ENCODE measurements at places on chromosomes 16 and 17.

- peak; percentile 33 for DNase-seq
These were observed 246.2 kb downstream of the KATNIP start for GRCh38 chr16:27795992-27796614.

DNA sequence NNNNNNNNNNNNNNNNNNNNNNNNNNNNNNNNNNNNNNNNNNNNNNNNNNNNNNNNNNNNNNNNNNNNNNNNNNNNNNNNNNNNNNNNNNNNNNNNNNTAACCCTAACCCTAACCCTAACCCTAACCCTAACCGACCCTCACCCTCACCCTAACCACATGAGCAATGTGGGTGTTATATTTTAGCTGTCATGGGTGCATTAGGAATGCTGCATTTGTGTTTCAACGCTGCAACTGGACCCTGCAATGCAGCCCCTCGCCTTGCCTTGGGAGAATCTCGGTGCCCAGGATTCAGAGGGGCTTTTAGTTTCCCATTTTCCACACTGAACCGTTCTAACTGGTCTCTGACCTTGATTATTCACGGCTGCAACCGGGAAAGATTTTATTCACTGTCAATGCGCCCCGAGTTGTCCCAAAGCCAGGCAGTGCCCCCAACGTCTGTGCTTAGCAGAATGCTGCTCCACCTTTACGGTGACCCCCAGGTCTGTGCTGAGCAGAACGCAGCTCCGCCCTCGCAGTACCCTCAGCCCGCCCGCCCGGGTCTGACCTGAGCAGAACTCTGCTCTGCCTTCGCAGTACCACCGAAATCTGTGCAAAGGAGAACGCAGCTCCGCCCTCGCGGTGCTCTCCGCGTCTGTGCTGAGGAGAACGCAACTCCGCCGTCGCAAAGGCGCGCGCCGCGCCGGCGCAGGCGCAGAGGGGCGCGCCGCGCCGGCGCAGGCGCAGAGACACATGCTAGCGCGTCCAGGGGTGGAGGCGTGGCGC is 43.3 kb downstream of the POLR3K start:
- no peak for DNase-seq

DNA sequence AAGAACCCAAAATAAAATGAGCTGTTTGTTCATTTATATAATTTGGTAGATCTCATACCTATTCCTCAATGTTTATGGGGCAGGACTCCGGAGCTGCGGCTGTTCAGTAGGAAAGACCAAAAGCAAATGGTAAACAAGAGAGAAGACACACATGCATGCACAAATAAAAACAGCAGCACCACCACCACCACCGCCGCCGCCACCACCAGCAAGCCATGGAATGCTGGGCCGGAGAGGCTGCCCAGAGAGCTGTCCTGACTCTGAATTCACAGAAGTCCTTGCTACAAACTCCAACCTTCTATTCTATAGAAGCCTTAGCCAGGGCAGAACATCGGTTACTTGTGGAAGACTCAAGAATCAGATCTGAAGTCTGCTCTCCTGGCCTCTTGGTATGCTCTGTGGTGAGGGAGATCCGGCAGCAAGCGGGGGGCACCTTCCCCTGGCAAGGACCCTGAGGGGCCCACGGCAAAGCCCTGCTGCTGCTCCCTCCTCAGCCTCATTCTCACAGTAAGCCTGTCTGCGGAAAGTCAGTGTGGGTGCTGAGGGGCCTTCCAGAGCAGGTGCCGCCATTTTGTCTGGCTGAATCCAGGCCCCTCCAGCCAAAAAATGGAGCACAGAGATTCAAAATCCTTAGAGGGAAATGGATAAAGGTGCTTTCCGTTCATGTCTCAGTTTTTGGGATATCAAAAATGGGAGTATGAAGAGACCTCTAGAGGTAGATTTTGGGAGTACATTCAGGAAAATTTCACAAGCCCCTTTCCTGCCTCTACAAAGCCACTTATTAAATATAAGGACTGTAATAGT is 6.4 kb upstream of the FOXJ1 start:
- no peak for DNase-seq

DNA sequence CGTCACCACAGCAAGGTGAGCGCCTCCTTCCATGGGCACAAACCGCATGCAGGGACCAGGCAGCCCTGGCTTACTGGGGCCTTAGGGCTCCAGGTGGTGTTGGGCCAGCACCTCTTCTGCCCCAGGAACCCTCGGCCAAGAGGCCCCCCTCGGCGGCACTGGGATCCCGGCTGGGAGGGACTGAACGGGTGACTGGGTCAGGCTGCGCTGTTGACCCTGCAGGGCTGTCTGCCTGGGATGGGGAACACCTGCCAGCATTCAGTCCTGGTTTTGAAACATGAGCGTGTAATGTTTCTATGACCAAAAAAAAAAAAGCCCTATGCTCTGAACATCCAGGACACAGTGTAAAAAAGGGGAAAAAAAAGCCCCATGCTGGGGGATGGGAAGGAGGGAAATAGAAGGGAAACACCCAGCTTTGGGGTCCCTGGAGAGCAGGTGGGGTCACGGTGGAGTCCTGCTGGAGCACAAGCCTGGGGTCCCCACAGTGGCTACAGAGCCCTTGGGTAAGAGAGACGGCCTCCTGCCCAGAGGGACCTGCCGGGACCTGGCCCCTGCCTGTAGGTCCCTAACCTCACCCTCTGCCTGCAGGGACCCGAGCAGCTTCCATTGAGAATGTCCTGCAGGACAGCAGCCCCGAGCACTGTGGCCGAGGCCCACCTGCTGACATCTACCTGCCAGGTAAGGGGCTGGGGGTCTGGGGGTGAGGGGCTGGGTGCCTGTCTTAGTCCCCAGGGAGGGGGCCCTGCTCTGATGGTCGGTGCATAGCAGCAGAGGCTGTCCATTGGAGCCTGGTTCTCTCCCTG is 9.9 kb upstream of the NUDT16L1 start:
- DNase-seq: no peak

- DNase-seq: no peak
These were observed 568.6 kb upstream of the KIF2B start for GRCh38 chr17:53253956-53254597.

GRCh38 chr16:24522751-24523150 is 16.6 kb upstream of the RBBP6 start:
- no peak for DNase-seq

DNA sequence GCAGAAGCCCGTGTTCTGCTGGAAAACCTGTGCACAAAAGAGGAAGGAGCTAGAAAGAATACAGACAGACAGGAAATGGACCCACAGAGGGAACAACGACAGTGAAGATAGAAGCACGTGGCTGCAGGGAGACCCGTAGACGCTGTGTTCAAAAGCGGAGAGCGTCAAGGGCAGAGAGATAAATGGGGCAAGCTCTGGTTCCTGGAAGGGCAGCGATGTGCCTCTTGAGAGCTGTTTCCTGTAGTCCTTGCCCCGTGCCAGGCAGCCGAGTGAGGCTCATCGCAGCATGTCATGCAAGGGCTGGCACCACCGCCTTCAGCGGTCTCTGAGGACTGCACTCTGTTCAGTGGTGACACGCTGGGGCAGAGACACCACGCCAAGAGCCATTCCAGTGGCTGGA is 43.6 kb upstream of the CACNG5 start:
- no peak for DNase-seq

GRCh38 chr17:42337442-42337841 is 49.1 kb downstream of the STAT5A start:
- no peak for DNase-seq

DNA sequence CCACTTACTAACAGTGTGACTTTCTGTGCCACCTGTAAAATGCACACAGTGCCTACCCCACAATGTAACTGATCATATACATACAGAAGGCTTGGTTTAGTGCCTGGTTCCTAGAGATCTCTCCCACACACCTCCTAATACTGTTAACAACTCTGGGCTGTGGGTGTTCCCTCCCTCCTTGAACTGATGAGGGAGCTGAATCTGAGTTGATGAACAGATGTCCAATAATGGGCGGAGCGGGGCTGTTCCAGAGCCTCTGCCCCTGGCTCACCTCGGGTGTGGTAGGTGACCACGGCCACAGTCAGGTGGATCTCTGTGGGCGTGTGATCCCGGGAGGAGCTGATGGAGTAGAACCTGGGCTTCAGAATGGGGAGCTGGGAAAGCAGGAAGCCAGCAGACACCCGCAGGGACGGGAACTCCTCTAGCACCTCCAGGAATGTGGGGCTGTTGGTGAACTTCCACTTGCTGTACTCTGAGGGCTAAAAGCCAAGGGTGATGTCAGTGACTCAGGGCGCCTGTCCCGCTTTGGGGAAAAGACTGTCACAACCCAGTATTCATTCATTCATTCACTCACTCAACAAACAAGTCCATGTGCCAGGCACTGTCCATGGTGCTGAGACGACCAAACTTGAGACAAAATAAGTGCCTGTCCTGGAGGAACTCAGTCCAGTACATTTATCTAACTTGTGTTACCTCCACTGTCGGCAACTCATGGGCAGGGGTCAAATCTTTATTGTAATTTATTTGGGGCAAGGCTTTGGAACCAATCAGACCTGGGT is 37.6 kb downstream of the NOS2 start:
- DNase-seq: no peak

GRCh38 chr17:57993471-57994365 is 5.7 kb upstream of the VEZF1 start:
- DNase-seq: no peak

DNA sequence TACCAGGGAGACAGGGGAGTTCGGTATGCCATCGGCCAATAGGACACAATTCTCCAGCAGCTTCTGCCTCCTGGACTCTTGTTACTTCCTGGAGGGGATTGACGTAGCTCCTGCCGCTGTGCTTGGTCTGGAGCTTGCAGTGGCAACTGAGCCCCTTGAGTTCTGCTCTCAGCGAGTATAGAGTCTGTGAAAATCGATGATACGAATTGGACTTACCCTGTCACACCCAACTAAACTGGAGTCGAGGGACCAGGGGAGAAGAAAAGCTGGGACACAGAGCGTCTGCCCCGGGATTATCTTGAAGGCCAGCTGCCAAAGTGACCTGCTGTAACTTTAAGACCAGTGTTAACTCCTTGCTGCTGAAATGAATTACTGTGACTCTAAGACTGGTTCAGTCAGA is 22.2 kb downstream of the SEC14L1 start:
- DNase-seq: no peak

GRCh38 chr16:48123104-48123788 is 32.5 kb downstream of the ABCC12 start:
- peak; percentile 96 for DNase-seq

DNA sequence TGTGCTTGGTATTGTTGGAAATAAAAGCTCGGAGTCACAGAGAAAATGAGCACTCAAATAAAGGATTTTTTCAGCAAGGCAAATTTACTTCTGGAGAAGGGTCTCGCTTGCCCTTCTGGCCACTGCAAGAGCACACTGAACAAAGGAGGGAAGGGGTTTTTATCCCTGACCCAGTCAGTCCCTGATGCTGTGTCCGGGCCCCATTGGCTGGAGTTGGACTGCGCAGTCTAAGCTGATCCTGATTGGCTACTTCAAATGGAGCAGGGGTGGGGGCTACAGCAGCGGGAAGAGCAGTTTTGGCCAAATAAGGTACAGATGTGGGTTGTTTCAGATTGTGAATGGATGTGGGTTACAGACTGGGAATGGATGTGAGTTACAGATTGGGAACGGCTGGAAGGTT is 4.3 kb upstream of the NLRP1 start:
- DNase-seq: no peak

- DNase-seq: no peak
These were observed 16.4 kb downstream of the SLC5A10 start for GRCh38 chr17:18968345-18968744.

- DNase-seq: no peak
These were observed 6.5 kb upstream of the BAIAP2 start for GRCh38 chr17:81028506-81028858.

DNA sequence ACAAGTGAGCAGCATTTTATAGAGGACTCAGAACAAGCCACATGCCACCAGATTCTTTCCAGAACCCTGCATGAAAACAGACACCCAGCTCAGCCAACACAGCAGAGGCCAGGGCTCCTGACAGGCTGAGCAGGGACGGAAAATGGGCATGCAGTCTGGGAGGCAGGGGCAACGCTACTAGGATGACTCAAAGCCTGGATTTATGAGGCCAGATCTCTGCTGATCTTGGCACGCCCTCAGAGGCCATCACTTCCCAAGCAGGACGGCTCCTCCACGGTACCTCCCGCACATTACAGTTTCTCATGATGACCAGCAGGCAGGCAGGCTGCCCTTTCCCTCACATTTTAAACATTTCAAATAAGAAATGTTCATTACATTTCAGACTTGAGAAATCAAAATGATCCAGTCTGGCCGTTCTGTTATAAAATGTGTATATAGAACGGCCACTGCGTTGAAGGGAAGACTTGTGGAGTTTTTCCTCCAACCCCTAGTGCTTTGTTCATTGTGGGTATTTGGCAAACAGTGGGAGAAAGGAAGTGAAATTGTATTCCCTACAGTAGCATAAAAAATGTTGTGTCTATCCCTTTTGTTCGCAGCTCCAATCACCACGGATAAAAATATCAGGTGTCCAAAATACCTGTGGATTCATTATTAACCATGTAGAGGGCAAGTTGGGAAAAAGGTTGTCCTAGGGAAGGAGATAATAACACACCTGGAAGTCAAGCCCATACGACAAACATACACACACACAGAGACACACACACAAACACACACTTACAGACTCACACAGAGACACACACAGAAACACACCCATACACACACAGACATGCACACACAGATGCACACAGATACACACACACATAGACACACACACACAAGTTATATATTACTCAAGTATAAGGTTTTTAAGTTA is 64.8 kb upstream of the ADAMTS18 start:
- peak; percentile 86 for DNase-seq

- DNase-seq: no peak
These were observed 455.5 kb downstream of the SOX9 start for GRCh38 chr17:72576289-72576759.

GRCh38 chr17:68011199-68011665 is 15.0 kb upstream of the C17orf58 start:
- DNase-seq: no peak

DNA sequence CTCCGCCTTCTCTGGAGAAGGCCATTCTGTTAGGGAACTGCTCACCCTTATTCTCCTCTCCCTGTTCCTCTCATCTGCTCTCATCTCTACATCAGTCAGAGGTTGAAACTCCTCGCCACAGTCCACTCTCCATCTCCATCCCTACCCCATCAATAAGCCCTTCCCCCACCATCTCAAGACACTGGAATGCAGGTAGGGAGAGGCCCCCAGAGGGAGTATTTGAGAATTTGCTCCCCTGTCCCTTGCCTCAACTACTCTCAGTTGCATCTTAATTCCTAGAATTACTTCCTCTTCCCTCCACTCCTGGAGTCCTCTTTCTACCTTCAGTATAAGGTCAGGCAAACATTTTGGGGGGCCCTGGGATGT is 2.0 kb upstream of the AATF start:
- no peak for DNase-seq

DNA sequence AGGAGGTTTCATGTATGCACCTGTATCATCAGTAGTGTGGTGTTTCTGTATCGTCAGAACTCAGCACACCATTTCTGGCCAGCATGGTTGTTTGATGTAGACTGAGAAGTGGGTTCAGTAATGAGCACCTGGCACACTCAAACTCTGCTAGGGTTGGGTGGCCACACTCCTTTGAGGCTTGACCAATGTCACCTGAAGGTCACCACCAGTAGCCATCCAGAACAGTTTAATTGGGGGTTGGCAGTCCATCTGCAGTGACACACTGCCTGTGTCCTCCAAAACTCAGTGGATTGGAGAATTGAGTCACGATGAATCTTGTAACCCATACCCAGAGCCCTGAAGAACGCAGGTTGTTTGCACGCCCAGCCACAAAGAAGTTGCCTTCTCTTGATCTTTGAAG is 86.8 kb upstream of the HSBP1 start:
- no peak for DNase-seq
